ENCODE measurements at places on chromosomes 6 and 20.

- DNase-seq: no peak
Observed at GRCh38 chr20:17747431-17747846, 47.7 kb downstream of the BANF2 start.

GRCh38 chr6:169587975-169588374 lies 113.9 kb downstream of the WDR27 start:
- no peak for DNase-seq

GRCh38 chr6:147689398-147689797 lies 180.9 kb downstream of the SAMD5 start:
- DNase-seq: no peak

- no peak for DNase-seq
Observed at GRCh38 chr20:45945678-45946148, 11.2 kb downstream of the PCIF1 start.

DNA sequence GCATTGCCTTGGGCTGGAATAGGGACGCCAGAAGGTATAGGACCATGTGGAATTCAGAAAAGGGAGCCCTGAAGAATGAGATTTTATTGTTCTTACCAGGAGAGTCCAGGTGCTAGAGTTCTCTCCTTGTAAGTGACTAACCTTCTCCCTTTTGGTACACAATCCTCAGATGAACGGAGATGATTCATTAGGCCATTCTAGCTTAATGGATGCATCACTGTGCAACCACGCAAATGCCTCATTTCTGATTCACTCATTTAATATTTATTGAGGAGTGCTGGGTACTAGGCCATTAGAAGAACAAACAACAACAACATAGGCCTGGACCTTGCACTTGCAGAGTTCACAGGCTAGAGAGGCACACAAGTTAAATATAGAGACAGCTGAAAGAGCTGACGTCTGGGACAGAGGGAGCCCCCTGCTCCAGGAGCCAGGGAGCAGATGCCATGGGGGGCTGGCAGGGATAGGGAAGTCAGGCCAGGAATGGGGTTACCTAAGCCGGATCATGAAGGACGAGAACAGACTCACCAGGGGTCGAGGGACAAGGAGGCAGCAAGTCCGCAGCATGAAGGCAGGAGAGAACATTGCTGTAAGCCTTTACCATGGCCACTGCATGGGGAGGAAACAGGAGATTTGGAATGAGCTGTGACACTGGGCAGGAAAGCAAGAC lies 179.5 kb upstream of the AKAP12 start:
- no peak for DNase-seq

DNA sequence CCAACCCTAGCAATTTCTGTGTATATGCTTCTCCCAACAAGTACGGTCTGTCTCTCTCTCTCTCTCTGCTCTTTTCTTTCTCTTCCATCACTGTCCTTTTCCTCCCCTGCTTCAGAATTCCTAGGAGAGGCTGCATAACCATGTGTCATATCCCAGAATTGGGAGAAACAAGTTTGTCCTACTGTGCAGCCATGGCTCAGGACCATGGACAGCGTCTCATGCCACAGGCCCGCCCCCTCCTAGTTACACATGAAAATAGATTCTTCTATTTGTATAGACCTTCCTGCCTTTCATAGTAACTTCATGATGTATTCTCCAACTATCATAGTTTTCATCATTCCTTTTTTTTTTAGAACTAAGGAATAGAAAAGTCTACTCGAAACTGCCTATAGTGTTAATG lies 98.0 kb downstream of the FNDC1 start:
- no peak for DNase-seq

DNA sequence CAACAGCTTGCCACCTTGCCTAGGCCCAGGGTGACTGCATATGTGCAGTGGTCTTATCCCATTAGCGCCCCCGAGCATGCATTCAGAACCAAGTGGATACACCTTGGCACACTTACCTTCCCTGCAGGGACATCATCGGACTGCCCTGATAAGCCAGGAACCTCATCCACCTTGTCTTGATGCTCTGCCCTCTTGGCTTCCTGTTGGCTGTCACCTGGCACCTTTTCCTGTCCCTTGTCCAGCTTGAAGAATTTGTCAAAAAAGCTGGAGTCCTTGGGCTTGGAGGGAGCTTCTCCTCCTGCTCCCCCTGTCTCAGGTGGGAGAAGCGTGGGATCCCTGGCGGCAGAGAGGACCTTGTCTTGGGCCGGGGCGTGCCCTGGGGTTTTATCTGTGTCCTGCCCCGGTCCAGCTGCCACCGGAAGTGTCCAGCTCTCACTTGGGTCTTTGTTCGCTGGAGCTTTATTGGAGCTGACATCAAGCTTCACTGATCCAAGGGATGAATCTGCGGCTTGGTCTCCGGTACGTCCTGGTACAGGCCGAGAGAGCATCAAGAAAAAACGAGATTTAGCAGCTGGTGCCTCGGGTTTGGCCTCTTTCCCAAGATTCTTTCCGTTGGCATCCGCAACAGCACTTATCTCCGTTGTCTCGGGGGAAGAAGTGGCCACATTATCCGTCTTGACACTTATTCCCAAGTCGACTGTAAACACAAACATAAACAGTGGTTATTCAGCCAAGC lies 42.0 kb downstream of the BCAS1 start:
- DNase-seq: no peak

All from stimulated activated CD4-positive, alpha-beta T cell treated with anti-CD3 and anti-CD28 coated beads, Interleukin-15, amount 100 ng/mL, for 48 hours (primary cell).